ENCODE measurements at places on chromosomes 11 and 22.

GRCh38 chr11:73597336-73597955, 466 bp downstream of the FAM168A start:
- DNase-seq: peak; percentile 10

GRCh38 chr11:36186340-36187175, 102.7 kb downstream of the COMMD9 start:
- no peak for DNase-seq

GRCh38 chr11:132587716-132588115, 944.6 kb downstream of the OPCML start:
- no peak for DNase-seq

GRCh38 chr11:64084951-64085710, 49.4 kb downstream of the FLRT1 start:
- DNase-seq: no peak

DNA sequence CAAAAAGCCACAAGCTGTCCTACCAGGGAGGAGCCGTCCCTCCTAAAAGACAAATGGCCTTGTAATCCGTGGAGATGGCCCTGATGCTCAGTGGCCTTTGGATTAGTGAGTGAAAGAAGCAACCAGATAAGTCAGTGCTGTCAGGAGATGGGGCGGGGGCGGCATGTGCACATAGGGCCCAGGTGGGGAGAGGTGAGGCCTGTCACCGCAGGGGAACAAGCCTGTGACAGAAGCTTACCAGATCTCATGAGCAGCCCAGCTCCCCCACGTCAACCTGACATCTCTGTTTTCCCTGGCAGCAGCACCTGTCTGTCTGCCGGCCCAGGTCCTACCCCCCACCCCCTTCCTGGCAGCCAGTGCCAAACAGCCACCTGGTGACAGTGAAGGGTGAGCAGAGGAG, 162.6 kb downstream of the BUD13 start:
- DNase-seq: no peak

DNA sequence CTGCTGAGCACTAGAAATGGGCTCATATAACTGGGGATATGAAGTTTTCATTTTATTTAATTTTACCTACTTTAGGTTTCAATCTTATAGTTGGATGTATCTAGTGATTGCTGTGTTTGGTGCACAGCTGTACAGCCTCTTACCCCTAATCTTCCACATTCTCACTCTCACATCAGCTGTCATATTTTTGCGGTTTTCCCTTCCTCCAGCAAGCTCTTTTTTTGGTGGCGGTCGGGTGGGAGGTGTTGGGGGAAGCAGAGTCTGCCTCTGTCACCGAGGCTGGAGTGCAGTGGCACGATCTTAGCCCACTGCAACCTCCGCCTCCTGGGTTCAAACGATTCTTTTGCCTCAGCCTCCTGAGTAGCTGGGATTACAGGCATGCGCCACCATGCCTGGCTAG, 445.1 kb upstream of the ISX start:
- DNase-seq: no peak

- no peak for DNase-seq
Measured at GRCh38 chr11:123718063-123718462, 23.4 kb downstream of the ZNF202 start.

DNA sequence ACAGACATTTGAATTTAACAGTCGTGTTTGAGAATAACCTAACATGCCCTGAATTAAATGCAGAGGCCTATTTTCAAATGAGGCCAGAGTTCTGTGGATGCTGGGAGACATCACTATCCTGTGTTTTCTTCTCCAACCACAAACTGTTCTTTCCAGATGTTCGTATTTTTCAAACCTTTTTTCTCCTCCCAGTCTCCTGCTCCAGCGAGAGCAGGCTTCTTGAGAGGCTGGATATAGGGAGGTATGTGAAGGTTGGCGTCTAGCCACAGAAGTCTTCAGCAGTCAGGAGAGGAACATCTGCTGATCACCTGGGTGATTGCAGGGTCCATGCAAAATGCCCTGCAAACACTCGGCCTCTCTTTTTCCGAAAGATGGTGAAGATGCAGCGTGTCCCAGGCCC, 126.3 kb downstream of the C11orf91 start:
- no peak for DNase-seq

DNA sequence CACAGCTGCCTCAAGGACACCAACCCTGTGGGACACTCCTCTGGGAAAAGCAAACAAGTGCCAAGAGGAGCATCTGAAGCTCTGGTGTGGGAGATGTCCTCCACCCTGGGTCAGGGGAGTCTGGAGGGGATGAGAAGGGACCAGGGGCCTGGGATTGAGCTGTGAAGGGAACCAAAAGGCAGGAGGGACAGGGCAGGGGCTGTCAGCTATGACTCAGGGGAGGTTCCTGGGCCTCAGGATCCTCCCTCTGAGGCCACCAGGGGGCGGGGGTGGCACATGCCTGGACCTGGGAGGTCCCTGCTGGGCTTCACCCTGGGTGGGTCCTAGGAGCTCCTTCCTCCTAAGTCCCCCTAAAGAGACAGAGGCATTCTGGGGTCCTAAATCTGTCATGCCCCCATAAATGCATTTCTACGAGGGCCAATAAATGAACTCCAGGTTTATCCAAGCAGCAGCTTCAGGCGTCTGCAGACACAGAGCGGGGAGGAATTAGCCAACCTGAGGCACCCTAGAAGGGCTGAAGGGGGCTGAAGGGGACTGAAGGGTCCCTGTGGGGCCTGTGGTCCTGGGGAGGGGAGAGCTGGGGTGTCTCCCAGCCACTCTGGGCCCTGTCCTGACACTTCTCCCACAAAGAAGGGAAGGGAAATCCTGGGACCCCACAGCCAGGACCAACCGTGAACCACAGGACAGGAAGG, 31.9 kb upstream of the IGLL5 start:
- DNase-seq: no peak

- DNase-seq: peak; percentile 4
Measured at GRCh38 chr11:2526808-2527381, 82.1 kb downstream of the KCNQ1 start.

GRCh38 chr11:43756575-43756974, 76.0 kb downstream of the HSD17B12 start:
- no peak for DNase-seq

DNA sequence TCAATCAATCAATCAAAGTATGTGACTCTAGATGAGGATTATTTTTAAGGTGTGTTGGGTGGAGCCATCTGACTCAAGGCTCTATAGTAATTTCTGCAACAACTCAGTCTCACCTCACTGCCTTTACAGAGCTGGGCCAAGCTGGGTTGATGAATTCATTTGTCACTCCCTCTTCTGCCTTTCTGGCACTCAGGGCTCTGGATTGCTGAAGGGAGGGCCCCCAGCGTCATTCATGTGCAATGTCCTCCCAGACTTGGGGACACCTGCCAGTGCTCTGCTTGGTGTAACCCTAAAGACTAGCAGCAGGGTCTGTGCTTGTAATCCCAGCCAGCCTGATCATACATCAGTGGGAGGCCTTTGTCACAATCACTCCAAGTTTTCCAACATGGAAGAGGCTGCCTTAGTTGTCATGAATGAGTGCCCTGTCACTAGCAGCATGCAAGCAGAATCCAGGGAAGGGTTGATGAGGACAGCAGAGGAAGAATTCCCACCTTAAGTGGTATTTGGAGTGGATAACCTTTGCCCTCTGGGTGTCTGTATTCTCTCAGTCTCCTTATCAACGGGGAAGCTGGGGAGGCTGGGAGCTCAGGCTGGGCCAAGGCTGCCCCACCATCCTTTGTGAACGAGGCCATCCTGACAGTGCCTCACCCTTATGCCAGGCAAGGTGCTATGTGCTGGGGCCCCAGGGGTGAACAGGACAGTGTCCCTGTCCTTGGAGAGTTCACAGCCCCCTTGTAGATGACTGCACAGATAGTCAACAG, 2.0 kb upstream of the TP53I11 start:
- no peak for DNase-seq

DNA sequence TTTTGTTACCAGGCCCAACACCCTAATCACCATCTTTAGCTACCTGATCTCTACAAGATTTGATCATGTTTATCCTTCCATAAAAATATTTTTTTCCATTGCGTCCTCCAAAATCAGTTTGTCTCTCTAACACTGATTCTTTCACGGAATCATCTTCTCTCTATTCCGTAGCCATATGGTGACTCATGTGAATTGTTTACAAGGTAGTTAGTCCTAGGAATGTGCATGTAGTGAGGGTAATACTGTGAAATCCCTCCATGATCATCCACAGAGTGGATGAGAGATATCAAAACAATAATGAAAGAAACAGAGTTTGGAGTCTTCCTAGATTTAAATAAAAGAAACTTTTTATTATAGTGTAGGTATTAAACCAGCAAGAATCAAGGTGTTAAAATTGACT, 230.2 kb downstream of the METTL15 start:
- no peak for DNase-seq

GRCh38 chr11:65856689-65857499, 1.1 kb downstream of the CFL1 start:
- DNase-seq: peak; percentile 72

GRCh38 chr11:111944139-111944538, 7.0 kb downstream of the DIXDC1 start:
- DNase-seq: no peak

DNA sequence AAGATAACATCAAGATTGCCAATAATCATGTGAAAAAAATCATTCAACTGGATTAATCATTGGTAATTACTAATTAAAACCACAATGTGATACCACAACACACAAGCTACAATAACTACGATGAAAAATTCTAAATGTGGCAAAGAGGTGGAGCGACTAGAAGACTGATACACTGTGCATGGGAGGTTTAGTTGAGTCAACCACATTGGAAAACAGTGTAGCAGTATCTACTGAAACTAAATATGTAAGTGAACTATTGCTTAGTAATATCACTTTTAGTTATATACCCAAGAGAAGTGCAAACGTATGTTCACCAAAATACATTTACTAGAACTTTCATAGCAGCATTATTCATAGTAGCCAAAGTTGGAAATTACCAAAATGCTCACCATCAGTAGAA, 359.9 kb downstream of the ETS1 start:
- DNase-seq: no peak

GRCh38 chr11:119320776-119321524, 4.0 kb upstream of the MCAM start:
- DNase-seq: peak; percentile 53

DNA sequence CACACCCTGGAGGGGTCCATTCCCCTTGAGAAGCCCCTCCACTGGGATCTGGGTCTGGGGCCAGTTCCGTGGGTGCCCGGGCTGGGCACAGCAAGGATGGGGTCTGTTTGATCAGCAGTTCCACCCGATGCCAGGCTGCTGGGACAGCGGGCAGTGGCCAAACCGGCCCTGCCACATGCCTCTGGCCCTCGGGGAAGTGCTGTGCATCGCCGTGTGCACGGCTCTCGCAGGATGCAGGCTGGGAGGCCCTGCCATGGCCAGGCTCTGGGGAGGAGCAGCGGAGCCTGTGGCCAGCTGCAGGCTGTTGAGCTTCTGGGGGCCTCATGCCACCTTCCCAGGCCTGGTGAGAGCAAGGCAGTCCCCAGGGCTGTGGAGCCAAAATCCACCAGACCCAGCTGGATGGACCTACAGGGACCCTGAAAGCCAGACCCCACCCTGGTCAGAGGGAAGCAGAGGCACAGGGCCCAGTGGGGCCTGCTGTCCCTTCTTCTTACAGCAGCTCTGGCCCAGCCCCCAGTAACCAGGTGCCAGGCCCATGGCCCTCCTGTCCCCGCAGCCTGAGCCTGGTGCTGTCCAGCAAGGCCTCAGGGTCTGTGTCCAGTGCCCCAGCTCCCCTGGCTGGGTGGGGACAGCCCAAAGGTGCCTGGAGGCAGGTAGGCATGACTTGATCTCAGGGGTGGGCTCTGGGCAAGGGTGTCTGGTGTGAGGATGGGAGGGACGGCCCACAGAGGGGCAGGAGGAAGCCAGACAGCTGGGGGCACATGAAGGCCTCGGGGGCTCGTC, 57.3 kb downstream of the WNT7B start:
- no peak for DNase-seq

DNA sequence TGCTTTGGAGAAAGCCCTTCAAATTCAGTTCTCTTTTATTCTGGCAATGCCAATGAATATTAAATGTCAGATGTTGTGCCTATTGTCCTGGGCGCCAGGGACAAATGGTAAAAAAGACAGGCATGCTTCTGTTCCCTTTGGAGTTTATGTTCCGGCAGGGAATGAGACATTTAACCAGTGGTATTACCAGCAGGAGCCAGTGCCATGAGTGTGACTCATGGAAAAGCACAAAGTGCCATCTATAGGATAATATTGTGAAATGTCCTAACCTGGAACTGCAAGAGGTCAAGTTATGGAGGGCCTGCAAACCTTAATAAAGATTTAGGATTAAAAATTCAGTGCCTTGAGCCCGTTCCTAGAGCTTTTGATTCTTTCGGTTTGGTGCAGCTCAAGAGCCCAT, 39.5 kb downstream of the REXO2 start:
- no peak for DNase-seq

GRCh38 chr11:68343761-68344256, 31.4 kb downstream of the LRP5 start:
- DNase-seq: no peak

DNA sequence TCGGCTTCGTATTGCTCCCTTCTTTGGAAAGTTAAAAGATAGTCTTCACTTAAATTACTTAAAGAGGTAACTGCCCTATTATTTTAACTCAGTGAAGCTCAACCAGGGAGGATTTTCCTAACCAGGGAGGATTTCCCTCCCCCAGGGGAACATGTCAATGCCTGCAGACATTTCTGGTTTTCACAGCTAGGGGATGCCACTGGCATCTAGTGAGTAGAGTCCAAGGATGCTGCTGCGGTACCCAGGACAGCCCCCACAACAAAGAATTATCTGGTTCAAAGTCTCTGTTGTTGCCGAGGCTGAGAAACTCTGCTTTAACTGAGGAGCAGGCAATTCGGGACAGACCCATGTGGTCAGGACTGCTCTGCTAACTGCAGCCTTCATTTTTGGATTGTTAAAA, 82.2 kb downstream of the DEPDC5 start:
- no peak for DNase-seq

GRCh38 chr11:100780470-100780869, 93.4 kb downstream of the ARHGAP42 start:
- DNase-seq: no peak

GRCh38 chr11:106691807-106692365, 326.4 kb downstream of the GUCY1A2 start:
- DNase-seq: no peak

- no peak for DNase-seq
Measured at GRCh38 chr11:12249590-12250260, 127.6 kb upstream of the PARVA start.

DNA sequence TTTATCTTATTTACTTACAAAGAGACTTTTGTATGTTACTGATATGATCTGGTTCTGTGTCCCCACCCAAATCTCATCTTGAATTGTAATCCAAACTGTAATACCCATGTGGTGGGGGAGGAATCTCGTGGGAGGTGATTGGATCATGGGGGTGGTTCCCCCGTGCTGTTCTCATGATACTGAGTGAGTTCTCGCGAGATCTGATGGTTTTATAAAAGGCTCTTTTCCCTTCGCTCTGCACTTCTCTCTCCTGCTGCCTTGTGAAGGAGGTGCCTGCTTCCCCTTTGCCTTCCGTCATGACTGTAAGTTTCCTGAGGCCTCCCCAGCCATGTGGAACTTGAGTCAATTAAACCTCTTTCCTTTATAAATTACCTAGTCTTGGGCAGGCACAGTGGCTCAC, 42.4 kb upstream of the WNT7B start:
- DNase-seq: no peak

- no peak for DNase-seq
Measured at GRCh38 chr22:37167981-37168647, 18.4 kb upstream of the IL2RB start.

- DNase-seq: peak; percentile 84
Measured at GRCh38 chr11:8263769-8264410, at the start of gene LMO1. TSS of gene LMO1 (minus strand) at chr11:8263878. CDS start at chr11:8263362, 516 bp downstream.

- no peak for DNase-seq
Measured at GRCh38 chr11:134607963-134608750, 196.1 kb upstream of the B3GAT1 start.

All from midbrain (tissue), 1 donor.